ENCODE measurements at places on chromosomes 6 and 20.
A peak's percentile ranks its signal among the peaks of the same experiment; 100 is the strongest.

GRCh38 chr6:36314221-36315014, 22.3 kb downstream of the BNIP5 start:
- DNase-seq, result no peak

- DNase-seq, result no peak
These were observed 121.1 kb downstream of the CDKAL1 start for GRCh38 chr6:20655317-20655716.

- DNase-seq, result no peak
These were observed 17.7 kb downstream of the HCK start for GRCh38 chr20:32069711-32070110.

DNA sequence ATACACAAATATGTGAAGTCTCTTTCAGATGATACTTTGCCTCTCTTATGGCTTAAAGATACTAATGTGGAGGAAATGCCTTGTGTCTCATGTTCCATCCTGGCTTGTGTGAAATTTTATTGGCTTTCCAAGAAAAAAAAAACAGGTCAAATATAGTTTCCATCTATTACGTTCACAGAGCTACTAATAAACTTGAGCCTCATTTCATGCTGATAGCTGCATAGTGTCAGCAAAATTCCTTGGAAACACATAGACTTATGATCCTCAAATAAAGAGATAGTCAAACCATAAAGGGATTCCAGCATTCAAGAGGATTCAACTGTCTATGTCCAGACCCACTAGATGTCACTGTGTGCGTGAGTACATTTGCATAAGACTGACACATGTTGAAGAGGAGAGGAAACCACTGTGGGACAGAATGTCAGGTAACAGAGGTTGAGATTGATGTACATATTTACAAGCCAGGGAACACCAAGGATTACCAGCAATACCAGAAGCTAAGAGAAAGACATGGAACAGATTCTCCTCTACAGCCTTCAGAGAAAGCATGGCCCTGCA, 266.6 kb downstream of the COL12A1 start:
- DNase-seq, result no peak

GRCh38 chr20:58847463-58847862, 3.2 kb downstream of the GNAS-AS1 start:
- DNase-seq, result no peak

- no peak for DNase-seq
These were observed 2.8 kb upstream of the PLCG1 start for GRCh38 chr20:41134362-41135186.

- DNase-seq, result no peak
These were observed 7.4 kb upstream of the CD24 start for GRCh38 chr6:106981926-106982325.

DNA sequence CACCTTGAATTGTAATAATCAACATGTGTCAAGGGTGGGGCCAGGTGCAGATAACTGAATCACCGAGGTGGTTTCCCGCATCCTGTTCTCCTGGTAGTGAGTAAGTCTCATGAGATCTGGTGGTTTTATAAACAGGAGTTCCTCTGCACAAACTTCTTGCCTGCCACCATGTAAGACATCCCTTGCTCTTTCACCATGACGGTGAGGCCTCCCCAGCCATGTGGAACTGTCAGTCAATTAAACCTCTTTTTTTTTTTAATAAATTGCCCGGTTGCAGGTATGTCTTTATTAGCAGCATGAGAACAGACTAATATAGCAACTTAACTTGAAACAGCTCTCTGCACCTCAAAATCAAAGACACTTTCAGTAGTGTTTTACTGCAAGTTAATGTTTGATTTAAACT, 121.6 kb downstream of the OGFRL1 start:
- DNase-seq, result peak; percentile 3

GRCh38 chr6:56624728-56625069, 18.0 kb downstream of the DST start:
- no peak for DNase-seq

DNA sequence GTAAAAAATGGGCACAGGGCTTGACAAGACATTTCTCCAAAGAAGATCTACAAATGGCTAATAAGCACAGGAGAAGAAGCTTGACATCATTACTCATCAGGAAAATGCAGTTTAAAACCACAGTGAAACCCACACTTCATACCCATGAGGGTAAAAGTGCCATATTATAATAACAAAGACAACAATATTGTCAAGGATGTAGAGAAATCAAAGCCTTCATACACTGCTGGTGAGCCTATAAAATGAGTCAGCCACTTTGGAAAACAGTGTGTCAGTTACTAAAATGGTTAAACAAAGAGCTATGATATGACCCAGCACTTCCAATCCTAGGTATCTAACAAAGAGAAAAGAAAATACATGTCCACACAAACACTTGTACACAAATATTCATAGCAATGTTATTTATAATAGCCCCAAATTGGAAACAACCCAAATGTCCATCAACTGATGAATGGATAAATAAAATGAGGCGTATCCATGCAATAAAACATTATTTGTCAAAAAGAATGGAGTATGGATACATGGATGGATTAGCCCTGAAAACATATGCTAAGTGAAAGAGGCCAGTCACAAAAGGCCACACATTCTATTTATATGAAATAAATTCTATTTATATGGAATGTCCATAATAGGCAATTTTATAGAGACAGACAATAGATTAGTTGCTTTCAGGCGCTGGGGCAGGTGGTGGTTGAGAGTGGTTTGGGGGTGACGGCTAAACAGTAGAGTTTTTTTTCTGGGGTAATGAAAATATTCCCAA, 11.5 kb upstream of the IL20RA start:
- no peak for DNase-seq

GRCh38 chr6:130872250-130873095, 45.3 kb downstream of the SMLR1 start:
- peak; percentile 46 for DNase-seq

- DNase-seq, result no peak
These were observed 514.5 kb downstream of the PREX1 start for GRCh38 chr20:48313324-48313723.

Measured in activated naive CD8-positive, alpha-beta T cell treated with anti-CD3 and anti-CD28 coated beads for 36 hours (primary cell).